ENCODE measurements at places on chromosomes 7 and 10.

- DNase-seq, result peak; percentile 36
Measured at GRCh38 chr7:22082886-22083703, 137.4 kb upstream of the CDCA7L start.

- DNase-seq, result peak; percentile 52
Measured at GRCh38 chr7:102008535-102009262, 191.3 kb downstream of the CUX1 start.

DNA sequence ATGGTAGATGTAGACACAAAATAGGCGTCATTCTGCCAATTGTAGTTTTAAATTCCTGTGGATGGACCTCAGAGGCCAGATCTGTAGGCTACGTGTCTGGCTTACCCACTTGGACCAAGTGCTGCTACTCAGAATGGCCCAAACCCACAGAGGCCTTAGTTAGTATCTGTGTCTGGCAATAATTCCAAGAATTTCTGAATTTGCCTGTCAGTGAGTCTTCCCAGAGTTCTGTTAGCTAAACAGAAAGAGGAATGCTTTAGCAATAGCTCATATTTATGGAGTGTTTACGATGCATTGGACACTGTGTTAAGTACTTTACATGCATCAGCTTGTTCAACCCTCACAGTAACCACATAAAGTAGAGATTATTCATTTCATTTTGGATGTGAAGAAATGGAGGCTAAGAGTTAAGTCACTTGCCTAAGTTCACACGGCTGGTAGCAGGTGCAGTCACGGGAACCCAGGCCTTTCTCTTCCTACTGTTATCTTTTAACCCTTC, 231.8 kb downstream of the PTEN start:
- no peak for DNase-seq

- no peak for DNase-seq
Measured at GRCh38 chr7:48089046-48090003, at the start of gene UPP1. TSS of gene UPP1 (plus strand) at chr7:48089265. CDS start at chr7:48094784, 5,519 bp downstream.

- no peak for DNase-seq
Measured at GRCh38 chr7:110779339-110779738, 311.6 kb upstream of the LRRN3 start.

GRCh38 chr10:10892290-10892875, 125.3 kb upstream of the CELF2 start:
- no peak for DNase-seq

DNA sequence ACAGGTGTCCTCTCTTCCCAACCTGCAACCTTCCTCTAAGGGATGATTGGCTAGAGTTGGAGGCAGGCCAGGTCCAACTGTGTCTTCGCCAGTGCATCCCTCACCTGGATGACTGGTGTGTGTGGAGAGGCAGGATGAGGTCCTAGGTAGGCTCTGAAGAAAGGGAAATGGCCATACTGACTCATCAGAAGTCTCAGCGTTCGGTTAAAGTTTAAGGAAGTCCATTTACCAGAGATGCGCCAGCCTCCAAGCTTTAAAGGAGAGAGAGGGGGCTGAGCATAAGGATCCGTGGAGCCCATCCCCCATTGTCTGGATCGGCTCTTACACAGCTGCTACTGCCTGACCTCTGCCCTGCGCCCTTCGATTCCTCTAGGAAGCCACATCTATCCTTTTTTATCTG, 4.4 kb downstream of the KEL start:
- DNase-seq, result no peak

DNA sequence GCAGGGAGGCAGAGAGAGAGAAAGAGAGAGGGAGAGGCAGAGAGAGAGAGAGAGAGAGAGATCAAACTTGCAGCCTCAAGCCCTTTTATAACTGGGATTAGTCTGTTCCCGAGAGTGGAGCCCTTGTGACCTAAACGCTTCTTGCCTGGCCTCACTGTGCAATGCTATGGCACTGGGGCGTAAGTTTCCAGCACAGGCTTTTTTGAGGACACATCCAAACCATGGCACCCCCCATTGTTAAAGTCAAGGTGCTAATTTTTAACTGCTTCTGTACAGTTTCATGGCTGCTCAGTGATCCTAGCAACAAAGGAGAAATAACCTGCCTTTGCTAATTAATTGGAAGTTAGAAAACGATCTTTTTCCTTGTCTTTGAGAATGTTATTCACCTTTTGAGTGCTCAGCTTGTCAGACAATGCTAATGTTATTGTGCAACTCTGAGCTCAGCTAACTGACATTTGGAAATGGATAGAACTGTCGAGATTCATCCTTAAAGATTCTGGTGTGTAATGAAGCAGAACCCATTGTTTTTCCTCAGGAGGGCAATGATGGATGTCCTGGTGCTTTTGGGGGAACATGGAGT, 268.4 kb downstream of the GLRX3 start:
- DNase-seq, result no peak

DNA sequence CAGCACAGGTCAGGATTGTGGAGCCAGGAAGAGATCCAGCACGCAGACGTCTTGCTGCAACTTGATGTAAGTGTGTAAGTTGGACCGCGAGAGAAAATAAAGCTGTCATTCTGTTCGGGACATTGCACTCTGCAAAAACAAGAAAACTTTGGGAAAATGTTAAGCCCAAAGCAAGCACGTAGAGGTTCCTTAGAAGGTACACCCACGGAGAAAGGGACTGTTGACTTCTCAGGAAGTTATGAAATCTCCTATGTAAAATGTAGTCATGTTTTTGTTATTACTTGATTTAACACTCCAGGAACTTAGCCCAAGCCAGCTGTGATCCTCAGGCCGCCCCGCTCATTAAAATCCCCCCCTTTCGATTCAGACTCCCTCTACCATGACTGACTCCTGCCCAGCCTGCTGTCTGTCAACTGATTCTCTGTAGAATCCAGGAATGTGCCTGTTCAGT, 196.1 kb upstream of the TCF7L2 start:
- no peak for DNase-seq

DNA sequence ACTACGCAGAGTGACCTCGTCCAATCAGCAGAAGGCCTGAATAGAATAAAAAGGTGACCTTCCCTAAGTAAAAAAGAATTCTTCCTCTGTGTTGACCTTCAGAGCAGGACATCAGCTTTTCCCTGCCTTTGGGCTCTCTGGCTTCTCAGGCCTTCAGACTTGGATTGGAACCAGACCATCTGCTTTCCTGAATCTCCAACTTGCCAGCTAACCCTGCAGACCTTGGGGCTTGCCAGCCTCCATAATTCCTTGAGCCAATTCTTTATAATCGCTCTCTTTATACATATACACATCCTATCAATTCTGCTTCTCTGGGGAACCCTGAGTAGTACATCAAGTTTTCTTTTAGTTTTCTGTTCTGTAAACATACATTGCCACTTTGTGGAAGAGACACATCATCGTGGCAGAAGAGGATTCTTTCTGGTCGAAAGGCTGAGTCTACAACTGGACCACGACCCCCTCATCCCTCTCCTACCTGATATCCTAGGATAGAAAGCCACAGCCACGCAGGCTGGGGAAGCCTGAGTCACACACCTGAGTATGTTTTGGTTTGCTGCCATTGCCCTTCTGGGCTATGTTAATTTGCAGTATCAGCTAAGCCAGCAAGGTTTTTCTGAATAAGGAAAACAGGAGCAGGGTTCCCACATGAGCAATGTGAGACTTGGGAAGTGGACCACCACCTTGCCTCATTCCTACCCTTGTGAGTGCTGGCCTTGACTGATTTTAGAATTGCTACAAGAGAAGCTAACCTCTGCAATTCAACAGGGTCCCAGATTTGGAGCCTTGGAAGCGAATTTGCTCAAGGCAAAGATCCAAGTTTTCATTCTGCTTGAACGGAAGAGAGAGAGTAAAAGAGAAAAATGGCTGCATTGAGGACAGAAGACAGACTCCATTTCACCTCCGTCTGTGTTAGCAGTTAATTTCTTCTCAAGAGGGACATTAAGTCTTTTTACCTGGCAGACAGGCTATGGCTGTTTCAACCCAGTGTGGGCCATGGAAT, 445.2 kb upstream of the FZD8 start:
- no peak for DNase-seq

Data from NCI-H187 (cell line).